ENCODE measurements at places on chromosomes 7 and 10.

DNA sequence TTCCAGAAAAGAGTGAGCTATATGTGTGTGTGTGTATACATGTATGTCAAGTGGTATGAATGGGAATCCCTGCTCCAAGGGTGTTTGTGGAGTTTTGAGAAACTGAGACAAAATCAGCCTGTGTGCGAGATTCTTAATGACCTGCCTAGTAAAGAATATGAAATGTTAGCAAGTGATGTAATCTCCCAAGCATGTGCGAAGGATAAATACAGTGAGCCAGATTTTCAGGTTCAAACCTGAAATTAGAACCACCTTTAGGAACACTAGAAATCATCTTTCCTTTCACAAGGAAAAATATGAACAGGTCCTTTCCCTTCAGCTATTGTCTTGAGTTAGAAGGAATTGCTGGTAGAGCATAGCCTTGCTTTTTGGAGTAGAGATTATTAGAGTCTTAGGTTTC lies 457.6 kb downstream of the LRMDA start:
- H3K36me3 ChIP-seq = no peaks in the 10 kb centered on the region
- no peak overlapping the region for H3K4me3 ChIP-seq
- H3K4me1 ChIP-seq = peaks cover 2% of the 10 kb centered on the region
- H3K27ac ChIP-seq = no peak overlapping the region
- no peaks in the 10 kb centered on the region for H3K27me3 ChIP-seq
- no peak for DNase-seq

DNA sequence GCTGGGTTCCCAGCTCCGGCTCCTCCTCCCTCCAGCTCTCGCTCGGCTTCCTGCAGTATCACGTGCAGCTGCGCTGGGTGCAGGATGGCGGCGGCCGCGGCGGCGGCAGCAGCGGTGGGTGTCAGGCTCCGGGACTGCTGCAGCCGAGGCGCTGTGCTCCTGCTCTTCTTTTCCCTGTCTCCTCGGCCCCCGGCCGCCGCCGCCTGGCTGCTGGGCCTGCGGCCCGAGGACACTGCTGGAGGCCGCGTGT lies at the start of gene CNNM1:
TSS of gene CNNM1 (plus strand) at position 53 of the 250 bp plus-strand sequence. CDS start at position 85, 32 bp downstream.
- H3K27me3 ChIP-seq = no peaks in the 10 kb centered on the region
- H3K4me1 ChIP-seq = peaks cover 11% of the 10 kb centered on the region
- no peak within 1 kb of the TSS for H3K27ac ChIP-seq
- DNase-seq = peak; percentile 39
- H3K4me3 ChIP-seq = peak within 1 kb of the TSS; percentile 46

- H3K27me3 ChIP-seq = no peaks in the 10 kb centered on the region
- H3K4me3 ChIP-seq = no peak overlapping the region
- no peaks in the 10 kb centered on the region for H3K4me1 ChIP-seq
- no peak overlapping the region for H3K27ac ChIP-seq
Measured at GRCh38 chr7:133331861-133332260, 79.0 kb downstream of the EXOC4 start.

DNA sequence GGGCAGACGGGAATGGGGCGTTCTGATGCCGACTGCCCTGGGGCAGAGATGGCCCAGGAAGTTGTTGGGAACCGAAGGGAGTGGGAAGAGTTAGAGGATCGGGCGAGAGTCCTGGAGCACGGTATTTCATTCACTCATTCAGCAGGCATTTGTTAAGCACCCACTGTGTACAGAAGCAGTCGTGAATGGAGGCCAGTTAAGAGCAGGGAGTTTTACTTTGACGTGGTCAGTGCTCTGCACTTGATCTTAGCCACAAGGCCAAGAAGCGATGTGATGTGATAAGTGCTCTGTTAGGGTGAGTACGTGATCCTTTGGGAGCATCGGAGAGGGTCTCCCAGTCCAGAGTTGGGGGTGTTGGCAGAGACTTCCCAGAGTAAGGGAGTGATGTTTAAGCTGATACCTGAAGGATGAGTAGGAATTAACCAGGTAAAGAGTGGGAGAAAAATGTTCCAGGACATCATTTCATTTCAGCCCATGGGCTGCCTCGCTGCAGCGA lies 890 bp downstream of the ZFYVE27 start:
- H3K4me1 ChIP-seq = peaks cover 3% of the 10 kb centered on the region
- no peaks in the 10 kb centered on the region for H3K36me3 ChIP-seq
- DNase-seq = no peak
- no peak overlapping the region for H3K27ac ChIP-seq
- peak overlapping the region; percentile 68 for H3K4me3 ChIP-seq

DNA sequence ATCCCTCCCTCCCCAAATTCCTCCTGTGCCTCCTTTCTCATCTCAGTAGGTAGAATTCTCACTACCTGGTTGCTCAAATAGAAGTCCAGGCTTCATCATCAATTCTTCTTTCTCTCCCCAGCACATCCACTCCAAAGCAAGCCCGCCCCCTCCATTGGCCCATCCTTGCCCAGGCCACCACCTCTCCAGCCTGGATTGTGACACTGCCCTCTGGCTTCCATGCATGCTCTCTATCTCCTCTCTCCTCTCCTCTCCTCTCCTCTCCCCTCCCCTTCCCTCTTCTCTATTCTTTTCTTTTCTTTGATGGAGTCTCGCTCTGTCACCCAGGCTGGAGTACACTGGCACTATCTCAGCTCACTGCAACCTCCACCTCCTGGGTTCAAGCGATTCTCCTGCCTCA lies 144.9 kb downstream of the UBE2H start:
- H3K27me3 ChIP-seq = no peaks in the 10 kb centered on the region
- H3K4me1 ChIP-seq = no peaks in the 10 kb centered on the region
- H3K27ac ChIP-seq = no peak overlapping the region
- no peak overlapping the region for H3K4me3 ChIP-seq
- no peaks in the 10 kb centered on the region for H3K36me3 ChIP-seq
- no peak for DNase-seq

Measured in ovary (tissue), 10 donors.